NCI-H345 (cell line): ENCODE measurements at places on chromosomes 11 and 22.

- no peak for DNase-seq
Measured at GRCh38 chr11:63503492-63503891, 2.4 kb upstream of the LGALS12 start.

DNA sequence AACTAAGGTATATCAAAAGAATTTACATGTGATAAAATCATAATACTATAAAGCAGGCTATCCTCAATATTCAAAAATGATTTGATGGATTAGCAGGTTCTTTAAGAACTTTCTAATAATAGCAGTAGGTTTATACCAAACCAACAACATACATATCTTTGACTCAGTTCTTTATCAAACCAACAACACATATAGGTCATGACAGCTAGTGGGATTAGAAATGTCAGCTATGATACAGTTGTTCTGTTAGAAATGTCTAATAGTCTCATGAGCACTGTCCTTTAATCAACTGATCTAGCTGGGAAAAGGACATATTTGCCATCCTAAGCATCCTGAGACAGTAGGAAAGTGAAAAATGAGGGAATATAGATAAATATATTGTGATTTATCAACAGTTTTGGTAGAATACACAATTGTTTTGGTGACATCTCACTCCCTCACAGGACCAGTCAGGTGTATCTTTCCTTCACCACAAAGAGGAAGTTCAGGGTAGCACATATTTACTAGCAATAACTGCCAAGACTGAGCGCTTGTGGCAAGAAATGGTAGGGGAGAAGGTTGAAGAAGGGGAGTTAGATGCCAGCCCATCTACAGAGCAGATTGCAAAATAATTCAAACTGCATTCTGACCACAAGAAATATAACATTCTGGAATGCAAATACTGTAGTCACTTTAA, 90.8 kb upstream of the APOA1 start:
- no peak for DNase-seq

GRCh38 chr11:72173291-72173690, 18.6 kb upstream of the FOLR1 start:
- DNase-seq: no peak

- DNase-seq: peak; percentile 47
Measured at GRCh38 chr11:1830322-1831223, 4.2 kb upstream of the SYT8 start.

GRCh38 chr11:70016666-70017367, 61.3 kb upstream of the ANO1 start:
- DNase-seq: no peak

DNA sequence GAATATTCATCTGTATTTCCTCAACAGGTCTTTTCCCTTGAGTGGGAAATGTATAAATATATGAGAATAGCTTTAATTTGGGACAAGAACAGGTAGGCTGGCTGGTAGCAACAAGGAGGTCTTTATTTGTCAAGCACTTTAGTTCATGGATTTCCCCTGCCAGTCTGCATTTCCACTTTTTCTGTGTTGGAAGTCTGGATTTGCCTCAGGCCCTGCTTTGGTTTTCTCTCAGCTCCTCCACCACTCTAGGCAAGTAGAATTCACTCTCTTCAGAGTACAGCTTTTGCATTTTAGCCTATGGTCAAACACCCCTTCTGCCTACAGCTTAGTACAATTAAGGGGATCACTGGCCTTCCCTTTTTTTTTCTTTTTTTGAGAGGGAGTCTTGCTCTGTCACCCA, 57.1 kb downstream of the QSER1 start:
- no peak for DNase-seq

DNA sequence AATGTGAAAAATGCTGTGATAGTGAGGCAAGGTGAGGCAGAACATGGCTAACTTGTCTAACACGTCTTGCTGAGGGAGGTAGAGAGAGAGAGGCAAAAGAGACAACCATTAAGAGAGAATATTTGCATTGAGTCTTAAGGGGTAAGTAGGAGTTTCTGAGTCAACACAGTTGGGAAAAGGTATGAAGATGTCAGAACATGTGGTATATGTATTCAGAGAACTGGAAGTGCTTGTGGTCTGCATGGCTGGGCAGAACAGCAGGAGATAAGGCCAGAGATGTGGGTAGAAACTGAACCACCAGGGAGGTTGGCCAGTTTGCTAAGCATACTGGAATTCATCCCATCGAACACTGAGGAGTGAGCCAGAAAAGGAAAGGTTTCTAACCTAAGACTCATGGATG, 25.0 kb upstream of the SLC5A1 start:
- no peak for DNase-seq

DNA sequence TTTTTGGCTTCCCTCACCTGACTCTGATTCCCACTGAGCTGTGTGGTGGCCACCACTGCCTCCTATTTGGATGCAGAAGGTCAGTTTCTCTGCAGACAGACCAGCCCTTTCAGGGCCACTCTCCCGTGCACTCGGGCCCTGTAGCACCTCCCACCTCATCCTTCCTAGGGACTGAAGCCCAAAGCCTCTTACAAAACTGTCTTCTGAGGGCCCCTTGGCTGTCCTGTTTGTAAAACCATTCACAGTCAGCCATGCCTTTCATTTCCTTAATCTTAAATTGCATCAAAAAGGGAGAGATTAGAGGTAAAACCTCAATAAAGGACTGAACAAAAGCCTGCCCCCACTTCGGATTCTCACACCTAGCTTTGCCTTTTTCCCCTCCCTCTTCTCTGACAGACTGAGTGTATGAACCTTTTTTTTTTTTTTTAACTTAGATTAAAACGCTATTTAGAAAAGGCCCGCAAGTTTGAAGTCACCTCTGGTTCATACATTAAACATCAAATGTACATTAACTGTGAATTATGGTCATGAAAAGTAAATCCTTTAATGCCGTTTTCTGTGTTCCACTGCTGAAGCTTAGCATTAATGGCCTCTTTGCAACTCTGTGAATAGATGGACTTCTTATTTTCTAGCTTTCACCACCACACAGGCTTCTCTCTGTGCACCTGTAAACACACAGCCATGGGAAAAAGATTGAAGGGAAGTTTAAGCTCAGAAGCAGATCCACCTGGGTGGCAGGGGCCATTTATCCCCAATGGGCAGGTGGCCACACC, 247.2 kb upstream of the CADM1 start:
- DNase-seq: no peak

DNA sequence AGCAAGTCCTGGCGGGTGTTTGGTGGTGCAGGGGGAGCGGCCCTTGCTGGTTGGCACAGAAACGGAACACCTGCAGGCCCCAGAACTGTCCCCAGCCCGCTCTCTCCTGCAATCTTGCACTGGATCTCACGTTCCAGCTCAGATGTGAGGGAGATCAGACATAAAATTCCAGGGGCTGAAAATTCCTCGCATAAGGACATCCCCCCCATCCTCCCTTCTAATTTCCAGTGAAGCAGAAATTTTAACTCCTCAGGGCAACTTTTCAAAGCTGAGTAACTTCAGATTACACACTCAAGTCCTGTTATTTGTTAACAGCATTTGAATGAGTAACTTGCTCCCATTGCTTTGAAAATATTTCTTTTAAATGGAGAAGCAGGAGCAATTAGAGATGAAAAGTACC, 40.3 kb upstream of the RASSF10 start:
- DNase-seq: no peak

DNA sequence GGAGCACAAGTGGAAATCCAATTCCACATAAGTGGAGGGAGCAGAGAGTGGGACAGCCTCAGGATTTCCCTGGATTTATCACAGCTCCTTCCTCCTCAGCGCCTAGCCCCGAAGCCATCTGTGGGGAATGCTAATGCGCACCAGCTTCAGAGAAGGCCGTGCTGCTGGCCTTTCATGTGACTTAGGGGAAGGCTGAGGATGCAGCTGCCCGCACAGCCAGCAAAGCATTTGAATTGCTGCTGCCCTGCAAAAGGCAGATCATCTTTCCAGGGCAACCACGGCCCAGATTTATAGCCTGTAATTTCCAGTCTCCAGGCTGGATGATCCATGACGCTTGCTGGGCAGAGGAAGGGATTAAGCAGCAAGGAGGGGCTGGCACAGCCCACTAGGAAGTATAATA, 29.9 kb downstream of the SYN3 start:
- DNase-seq: no peak

DNA sequence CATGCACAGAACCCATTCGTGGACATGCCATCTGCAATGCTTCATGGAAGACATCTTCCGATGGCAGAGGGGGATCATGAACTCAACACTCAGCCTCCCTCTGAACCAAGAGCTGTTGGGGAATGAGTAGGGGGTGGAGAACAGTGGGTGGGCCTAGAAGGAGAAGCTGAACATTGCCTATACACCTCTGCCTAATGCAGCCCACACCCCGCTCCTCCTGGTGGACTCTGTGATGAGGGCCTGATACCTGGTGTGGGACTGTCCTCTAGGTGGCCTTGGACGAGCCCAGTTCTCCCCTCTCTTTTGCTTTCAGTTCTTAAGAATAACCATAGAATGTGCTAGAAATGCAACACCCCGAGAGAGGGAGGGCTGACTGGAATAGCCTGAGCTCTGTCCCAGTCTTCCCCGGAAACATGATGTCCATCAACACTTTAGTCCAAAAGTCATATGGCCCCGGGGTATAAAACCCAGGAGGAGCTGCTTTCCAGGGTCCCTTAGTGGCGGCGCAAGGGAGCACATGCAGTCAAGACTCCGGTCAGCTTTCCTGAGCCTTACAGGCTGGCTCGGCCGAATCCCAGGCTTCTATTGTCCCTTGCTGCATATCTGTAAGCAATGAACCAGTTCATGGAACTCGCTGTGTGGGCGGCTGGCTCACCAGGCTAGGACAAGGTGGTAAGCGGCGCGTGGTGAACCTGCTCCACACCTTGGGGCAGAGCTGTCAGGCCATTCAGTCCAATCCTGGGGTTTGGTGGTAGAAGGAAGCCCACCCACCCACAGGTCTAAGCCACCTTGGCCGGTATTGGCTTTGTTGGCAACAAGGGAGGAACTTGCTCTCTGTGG, 216.9 kb downstream of the CTTN start:
- DNase-seq: no peak

GRCh38 chr11:63800921-63801320, 12.3 kb upstream of the SPINDOC start:
- no peak for DNase-seq

DNA sequence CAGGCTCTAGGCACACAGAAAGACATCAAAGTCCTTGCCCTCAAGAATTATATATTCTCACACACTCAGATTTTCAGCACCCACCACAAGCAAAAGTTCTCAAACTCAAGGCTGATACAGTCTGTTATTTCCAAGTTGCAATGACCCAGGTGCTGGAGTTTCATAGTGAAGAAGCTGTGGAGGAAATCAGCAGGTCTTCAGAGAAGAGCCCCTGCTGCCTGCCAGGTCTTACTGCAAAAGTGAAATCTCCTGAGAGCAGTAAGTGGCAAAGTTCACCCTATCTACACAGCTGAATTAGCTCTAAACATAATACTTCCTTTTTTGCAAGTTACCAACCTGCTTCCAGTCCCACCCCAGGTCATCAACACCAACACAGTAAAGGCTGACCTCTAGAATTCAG, 64.6 kb downstream of the RPL27A start:
- DNase-seq: no peak

- no peak for DNase-seq
Measured at GRCh38 chr11:69148377-69148762, 7.4 kb upstream of the SMIM38 start.

GRCh38 chr11:2153581-2154194, 7.3 kb downstream of the INS start:
- no peak for DNase-seq

DNA sequence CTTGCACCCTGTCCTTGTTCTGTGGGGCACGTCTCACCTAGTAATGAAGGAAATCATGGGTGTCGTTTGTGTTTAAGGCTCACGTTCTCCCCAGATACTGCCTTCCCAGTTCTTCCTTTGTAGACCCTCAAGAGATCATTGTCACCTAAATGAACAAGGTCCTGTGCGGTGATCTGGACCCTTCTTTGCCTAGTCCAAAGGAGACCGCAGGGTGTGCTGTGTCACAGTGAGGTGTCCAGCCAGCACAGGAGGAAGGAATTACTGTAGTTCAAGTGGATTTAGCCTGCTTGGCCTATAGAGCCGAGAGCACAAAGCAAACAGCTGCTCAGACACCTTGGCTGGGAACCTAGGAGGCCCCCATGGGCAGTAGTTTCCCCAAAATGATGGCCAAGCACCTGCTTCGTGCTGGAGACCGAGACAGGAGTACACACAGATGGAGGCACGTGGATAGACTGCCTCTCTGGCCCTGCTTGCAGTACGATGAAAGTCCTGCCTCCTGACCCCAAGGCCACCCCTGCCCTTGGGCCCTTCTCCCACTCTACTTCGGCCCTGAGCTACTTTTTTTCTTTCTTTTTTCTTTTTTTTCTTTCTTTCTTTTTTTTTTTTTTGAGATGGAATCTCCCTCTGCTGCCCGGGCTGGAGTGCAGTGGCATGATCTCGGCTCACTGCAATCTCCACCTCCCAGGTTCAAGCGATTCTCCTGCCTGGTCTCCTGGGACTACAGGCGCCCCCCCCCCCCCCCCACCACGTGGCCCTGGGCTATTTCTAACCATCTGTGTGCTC, 19.4 kb upstream of the PPFIA1 start:
- DNase-seq: no peak

DNA sequence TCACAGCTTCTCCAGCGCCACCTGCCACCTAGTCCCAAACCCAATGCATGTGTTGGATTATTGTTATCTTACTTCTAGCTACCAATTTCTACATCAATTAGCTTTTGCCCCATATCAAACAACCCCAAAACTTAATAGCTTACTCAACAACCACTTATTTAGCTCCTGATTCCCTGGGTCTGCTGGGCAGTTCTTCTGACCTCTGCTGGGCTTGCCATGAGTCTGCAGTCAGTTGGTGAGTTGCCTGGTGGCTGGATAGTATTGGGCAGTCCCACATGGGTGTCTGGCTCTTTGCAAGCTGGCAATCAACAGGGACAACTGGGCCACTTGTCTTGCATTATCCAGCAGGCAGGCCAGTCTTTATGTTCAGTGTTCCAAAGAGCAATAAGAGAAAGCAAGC, 13.6 kb upstream of the MS4A15 start:
- no peak for DNase-seq

DNA sequence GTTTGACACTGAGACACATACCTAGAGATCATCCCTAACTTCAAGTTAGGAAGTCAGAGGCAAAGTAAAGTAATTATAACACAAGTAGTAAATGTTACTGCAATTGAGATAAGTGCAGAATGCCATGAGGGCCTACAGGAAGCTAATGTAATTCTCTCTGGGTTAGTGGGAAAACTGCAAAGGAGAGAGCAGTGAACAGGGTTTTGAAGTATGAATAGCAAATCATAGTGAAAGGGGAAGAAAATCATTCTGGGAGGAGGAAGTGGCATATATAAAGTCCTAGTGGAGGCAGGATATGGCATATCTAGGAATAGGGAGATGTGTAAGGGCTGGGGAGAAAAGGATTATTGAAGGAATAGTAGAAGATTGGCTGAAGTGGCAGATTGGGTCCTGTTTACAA, 27.9 kb downstream of the RNF169 start:
- no peak for DNase-seq

DNA sequence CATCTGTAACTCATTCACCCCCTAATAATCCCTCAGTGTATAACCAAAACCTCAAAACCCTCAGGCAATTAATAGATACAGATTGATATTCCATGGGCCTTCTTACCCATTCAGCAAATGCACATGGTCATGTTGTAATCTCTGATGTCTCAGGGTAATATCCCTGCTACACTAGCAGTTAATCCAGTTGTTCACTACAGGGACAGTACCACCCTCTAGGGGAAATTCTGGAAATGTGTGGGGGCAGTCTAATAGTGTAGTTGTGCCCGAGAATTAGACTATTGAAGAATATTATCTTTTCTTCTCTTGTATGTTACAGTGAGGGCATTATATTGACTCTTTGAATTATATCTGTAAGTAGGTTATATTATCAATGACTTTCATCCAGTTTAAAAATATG, 175.4 kb downstream of the CWF19L2 start:
- DNase-seq: no peak

- DNase-seq: no peak
Measured at GRCh38 chr22:38925571-38926041, 31.8 kb upstream of the APOBEC3A start.

- DNase-seq: no peak
Measured at GRCh38 chr22:45882881-45883810, 93.8 kb downstream of the WNT7B start.
